ENCODE measurements at places on chromosomes 16 and 17.
A peak's percentile ranks its signal among the peaks of the same experiment; 100 is the strongest.

- DNase-seq = no peak
Measured at GRCh38 chr16:56517206-56517605, 2.6 kb downstream of the BBS2 start.

DNA sequence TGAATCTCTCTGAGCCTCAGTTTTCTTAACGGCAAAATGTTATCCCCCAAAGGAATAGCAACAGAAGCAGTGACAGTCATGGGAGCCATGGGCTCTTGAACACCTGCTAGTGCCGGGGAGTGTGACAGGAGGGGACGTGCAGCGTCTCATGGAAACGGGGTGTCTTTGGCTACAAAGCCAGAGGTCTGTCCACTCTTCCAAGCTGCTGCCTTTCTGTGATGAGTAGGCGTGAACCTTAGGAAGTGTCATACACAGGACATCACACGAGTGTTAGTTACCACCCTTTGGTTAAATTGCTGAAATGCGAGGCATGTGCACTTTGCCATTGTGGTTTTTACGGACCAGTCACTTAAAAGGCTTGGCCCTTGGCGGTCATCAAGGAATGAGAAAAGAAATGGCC, 93.4 kb downstream of the IRF8 start:
- DNase-seq = no peak

- DNase-seq = no peak
Measured at GRCh38 chr16:52912565-52913173, 140.0 kb downstream of the CHD9NB start.

DNA sequence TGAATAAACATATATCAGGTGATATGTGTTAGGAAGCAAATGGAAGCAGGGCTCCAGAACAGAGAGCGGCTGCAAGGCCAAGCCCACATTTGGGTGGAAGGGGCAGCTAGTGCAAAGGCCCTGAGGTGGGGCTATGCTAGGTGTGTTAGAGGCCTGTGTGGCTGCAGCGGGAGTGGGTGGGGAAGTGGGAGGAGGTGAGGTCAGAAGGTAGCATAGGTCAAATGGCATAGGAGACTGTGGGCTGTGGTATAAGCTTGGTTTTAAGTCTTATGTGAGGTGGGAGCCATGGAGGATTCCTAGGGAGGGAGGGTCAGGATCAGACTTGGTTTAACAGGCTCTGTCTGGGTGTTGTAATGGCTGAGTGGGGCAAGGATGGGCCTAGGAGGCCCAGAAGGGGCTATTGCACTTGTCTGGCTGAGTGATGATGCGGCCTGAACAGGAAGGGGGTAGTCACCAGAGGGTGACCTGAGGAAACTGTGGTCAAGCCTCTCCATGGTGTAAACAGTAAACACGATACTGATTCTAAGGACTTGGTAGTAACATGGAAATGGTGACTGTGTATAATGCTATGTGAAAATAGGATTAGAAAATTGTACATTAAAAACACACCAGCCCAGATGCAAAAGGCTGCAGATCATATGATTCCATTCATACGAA, 31.1 kb downstream of the RAI1 start:
- DNase-seq = no peak

DNA sequence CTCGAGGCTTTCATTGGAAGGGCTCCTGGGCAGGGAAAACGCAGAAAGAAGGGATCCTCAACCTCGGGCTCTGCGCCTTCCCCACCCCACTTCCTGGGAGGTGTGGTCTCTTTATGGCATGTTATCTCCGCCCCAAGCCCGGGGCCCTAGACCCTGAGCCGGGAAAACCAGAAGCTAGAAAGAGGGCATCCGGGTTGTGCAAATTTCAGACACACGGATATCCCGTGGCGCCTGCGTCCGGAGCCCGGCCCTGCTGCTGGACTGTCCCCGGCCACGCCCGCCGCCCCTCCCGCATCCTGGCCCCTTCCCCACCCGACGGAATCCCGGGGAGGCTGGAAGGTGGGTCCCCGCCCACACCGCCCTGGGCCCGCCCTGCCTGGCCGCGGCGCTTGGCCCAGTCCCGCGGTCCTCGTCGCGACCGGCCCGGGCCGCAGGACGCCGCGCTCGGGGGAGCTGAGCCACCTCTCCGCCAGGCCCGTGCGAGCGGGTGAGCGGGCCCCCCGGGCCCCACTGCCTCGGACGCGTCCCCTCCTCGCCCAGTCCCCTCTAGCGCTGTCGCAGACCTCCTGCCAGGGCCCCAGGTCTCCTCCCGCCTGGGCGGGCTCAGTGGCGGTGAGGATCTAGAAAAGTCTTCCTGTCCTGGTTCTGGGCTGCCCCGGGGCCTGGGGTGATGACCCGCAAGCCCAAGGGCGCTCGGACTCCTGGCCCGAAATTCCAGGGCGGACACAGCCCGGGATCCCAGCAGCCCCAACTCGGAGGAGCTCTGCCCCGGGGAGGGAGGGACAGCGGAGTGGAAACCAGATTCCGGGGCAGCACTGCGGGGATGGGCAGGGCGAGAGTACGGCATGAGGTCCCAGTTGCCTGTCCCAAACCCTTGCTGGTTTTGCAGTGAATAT, at the start of gene SLC16A5:
TSS of gene SLC16A5 (plus strand) at position 397 of the 896 bp plus-strand sequence. CDS start 5,683 bp downstream, outside the sequence.
- DNase-seq = peak; percentile 27

- DNase-seq = no peak
Measured at GRCh38 chr16:47734987-47735594, 274.0 kb downstream of the PHKB start.

DNA sequence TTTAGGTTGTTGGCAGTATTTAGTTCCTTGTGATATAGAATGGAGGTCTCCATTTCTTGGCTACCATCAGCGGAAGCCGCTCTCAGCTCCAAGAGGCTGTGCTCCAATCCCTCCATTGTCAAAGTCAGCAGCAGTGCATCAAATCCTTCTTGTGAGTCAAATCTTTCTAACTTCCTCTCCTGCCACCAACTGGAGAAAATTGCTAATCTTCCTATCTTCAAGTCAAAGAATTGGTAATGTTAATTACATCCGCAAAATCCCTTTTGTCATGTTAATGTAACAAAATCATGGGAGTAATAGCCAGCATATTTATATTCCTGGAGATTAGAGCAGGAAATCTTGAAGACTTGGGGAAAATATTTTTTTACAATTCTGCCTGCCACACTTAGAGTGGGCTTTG, 436.4 kb upstream of the DYNLRB2 start:
- no peak for DNase-seq

- no peak for DNase-seq
Measured at GRCh38 chr17:10193632-10194031, 4.8 kb downstream of the GAS7 start.

- no peak for DNase-seq
Measured at GRCh38 chr17:60353773-60354172, 38.2 kb downstream of the USP32 start.

DNA sequence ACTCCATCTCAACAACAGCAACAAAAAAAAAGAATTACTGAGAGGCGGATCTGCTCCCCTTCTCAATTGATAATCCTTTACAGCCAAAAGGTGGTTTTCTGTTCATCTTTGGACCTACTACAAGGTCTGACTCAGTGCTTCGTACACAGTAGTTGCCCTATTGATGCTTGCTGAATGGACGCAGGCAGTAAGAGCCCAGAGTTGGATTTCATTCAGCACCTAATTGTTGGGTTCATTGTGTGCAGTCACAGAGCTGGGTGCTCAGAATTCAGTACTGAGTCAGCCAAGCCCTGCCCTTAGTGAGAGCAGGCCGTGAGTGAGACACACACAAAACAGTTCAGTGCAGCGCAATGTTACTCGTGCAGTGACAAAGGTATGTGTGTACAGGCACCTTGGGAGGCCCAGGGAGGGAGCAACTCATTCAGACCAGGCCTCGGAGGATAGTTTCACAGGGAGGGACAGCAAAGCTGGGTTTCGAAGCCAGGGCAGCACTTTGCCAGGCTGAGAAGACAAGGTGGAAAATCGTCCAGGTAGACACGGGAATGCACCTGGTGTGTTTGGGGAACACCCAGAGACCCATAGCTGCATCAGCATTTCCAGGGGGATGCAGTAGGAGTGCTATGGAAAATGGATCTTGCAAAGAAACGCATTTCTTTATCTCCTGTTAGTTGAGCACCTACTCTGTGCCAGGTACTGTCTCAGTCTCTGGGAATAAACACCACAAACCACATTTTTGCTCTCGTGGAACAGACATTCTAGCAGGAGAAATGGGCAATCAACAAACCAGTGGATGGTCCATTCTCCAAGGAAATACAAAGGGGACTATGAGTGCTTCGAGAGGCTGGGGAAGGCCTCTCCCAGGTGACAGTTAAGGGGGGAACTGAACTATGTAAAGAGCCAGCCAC, 18.1 kb upstream of the KRT17 start:
- no peak for DNase-seq

DNA sequence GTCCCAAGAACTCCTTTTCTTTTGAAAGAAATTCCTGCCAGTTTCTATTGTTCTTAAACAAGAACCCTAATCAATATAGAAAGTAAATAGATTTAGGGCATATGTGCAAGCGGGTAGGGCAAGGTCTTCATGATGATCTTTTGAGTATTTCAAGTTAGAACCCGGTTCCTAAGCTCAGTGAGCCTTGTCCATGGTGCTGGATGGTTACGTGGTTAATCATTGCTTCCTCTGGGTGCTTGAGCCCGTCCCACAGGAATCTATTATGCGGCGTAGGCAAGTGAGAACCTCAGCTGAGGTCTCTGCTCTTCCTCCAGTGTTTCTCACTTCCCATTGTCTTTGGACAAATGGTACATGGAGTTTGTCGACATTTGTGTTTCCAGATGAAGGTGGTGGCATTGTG, 580.8 kb upstream of the EEF2KMT start:
- no peak for DNase-seq

DNA sequence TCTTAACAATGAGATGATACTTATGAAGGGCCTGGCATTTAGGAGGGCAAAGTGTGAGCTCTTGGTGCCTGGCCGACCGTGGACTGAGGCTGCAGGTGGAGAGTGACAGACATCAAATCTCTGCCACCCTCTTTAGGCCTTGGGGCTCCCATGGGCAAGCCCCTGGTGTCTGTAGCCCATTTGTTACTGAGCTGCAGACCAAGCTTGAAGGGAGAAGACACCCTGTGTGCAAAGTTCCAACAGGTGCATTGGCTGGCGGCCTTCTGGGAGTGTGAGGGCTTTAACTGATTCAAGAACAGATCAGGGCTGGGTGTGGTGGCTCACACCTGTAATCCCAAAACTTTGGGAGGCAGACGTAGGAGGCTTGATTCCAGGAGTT, 789 bp upstream of the CTRL start:
- no peak for DNase-seq

GRCh38 chr16:67208154-67208896, 9.4 kb downstream of the ELMO3 start:
- DNase-seq = no peak

GRCh38 chr17:77473615-77474226, 333.0 kb downstream of the SEC14L1 start:
- no peak for DNase-seq

DNA sequence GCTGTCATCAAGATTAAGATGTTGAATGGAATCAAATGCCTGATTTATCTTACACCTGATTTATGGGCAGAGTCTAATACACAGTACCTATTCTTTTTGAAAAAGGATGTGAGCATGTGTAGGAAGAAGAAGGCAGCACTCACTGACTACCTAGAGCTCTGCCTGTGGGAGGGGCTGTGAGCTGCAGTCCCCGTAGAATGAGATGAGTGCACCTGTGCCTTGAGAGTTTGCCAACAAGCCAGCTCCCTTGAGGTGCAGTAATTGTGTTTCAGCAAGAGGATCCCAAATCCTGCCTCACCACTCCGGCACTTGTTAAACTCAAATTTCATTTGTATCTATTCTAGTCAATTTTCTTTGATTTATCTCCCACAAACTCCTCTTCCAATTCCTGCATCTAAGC, 46.0 kb downstream of the CDH11 start:
- no peak for DNase-seq

GRCh38 chr16:87834668-87835473, 34.4 kb downstream of the SLC7A5 start:
- no peak for DNase-seq

- DNase-seq = no peak
Measured at GRCh38 chr16:13390093-13390985, 488.9 kb downstream of the SHISA9 start.

GRCh38 chr16:30096105-30096861, at the start of gene YPEL3:
Gene YPEL3, minus strand, starts transcription at chr16:30096213. Its CDS starts 731 bp downstream, at chr16:30095482.
- peak; percentile 73 for DNase-seq

GRCh38 chr17:68315930-68316329, 24.6 kb downstream of the ARSG start:
- no peak for DNase-seq

GRCh38 chr16:24508614-24509013, 30.8 kb upstream of the RBBP6 start:
- no peak for DNase-seq

DNA sequence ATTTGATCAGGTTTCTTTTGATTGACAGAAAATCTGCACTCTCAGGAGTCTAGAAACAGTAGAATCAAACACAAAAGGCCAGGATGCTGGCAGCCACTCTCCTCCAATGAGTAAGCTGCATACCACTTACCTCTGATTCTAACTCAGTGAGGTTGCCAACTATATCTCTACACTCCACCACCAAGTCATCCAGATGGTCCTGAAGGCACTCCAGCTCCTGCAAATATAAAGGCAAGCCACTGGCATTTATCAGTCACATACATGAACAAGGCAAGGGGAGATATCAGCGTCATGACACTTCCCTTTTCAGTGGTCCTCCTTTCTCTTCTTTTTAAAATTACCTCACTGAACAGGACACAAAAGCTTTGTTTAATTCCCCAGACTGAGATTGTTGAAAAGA, 53.1 kb upstream of the CLEC18B start:
- no peak for DNase-seq

DNA sequence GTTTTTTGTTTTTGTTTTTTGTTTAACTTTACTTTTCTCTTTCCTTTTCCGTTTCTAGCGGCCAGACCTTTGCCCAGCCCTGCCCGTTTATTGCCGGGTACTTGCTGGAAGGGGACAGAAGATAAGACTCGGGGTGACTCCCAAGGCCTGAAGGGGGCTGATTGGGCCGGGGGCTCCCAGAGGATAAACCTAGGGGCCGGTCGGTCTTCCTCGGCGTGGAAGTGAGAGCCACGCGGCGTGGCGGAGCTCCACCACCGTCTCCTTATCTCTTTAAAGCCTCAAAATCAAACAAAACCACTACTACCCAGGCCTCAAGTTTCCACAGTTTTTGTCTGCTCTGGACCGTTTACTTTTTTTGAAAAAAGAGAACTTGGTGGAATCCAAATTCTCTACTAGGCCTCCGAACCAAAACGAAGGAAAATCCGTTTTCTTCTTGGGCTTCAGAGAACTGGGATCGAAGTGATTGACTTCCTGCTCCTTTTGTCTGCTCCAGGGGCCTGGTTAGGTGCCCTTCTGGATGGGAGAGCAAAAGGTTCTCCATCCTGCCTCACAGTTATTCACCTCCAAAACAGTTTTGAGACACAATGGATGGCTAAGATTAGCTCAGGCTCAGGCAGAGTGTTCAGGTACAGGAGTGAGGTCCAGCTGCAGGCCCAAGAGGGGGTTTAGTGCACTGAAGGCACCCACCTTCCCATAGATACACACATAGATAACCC, 8.5 kb upstream of the HOXB9 start:
- no peak for DNase-seq

All from esophagus squamous epithelium (tissue), 5 donors.